Midbrain (tissue), 1 donor: ENCODE measurements at places on chromosomes 2 and 18.

DNA sequence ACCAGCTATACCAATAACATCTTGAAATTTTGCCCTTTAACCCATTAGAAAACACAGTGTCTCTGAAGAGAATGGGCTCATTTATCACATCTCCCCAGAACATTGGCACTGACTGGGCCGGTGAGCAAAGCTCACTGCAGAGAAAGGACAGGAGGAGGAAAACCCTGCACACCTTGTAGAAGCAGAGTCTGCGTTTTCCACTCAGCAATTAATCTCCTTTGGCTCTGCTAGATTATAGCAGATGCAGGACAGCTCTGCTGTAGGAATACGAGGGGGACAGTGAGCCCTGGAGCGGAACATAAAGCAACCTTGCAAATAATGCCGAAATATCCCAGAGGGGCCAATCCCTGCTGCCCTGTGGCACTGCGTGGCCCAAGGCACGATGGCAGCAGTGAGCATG, 113.9 kb downstream of the TSN start:
- DNase-seq: no peak

GRCh38 chr18:75521816-75522215, 94.3 kb upstream of the SMIM21 start:
- no peak for DNase-seq

DNA sequence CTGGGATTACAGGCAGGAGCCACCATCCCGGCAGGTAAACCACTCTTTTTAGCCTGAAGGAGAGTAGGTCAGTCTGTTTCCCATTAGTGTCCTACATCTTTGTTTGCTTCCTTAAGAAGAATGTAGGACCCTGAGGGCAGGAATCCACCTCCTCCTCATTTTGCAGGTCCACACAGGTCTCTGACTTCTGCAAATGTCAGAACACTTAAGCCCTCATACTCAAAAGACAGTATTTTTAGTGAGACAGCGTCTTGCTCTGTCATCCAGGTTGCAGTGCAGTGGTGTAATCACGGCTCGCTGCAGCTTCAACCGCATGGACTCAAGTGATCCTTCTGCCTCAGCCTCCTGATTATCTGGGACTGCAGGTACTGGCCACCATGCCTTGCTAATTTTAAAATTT, 9.3 kb downstream of the PSTPIP2 start:
- no peak for DNase-seq

- DNase-seq: no peak
These were observed 33.6 kb downstream of the APCDD1 start for GRCh38 chr18:10488017-10488416.

DNA sequence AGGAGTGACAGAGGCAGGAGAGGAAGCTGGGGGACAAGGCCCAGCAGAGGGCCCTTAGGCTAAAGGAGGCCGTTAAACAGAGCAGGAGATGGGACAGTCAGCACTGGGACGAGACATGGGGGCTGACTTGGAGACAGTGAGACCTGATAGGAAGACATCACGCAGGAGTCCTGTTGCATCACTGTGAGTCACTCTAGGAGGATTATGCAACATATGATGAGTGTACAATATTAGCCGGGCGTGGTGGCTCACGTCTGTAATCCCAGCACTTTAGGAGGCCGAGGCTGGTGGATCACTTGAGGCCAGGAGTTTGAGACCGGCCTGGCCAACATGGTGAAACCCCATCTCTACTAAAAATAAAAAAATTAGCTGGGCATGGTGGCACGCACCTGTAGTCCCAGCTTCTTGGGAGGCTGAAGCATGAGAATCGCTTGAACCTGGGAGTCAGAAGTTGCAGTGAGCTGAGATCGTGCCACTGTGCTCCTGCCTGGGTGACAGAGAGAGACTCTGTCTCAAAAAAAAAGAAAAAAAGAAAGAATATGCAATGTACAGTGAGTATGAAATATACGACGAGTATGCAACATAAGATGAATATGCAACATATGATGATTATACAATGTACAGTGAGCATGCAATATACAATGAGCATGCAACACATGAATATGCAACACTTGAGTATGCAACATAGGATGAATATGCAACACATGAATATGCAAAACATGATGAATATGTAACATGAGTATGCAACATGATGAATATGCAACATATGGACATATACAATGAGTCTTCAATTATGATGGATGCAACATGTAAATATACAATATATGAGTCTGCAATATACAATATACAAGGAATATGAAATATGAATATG, 83.3 kb upstream of the ID2 start:
- no peak for DNase-seq

DNA sequence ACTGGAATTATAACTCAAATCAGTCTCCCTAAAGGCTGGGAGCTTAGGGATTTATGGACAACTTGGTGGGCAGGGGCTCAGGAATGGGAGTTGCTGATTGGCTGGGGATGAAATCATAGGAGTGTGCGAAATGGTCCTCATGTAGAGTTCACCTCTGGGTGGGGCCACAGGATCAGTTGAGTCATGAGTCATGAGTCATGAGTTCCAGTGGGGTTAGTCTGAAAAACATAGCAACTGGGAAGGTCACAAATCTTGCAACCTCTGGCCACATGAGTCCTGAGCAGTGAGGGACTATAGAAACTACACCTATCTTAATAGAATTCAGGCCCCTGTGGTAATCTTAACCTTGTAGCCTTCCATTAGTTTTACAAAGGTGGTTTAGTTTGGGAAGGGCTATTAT, 383.3 kb downstream of the RBM43 start:
- DNase-seq: no peak

- DNase-seq: no peak
These were observed 9.0 kb downstream of the CAPN10 start for GRCh38 chr2:240595381-240596079.

DNA sequence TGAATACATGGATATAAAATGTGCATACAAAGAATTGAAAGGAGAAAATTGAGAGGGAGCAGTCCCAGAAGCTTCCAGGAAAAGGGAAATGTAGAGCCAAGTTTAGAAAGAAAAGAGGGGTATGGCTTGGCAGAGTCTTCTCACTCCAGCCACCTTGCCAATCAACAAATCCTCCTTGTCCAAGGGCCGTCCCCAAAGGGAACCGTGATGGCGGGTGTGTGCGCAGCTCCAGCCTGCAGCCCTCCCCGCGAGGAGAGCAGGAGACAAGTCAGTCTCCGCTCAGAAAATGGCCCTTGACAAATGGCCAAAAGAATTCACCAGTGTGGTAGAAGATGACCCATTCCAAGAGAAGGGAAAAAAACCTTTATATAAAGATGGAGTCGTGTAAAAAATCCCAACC, 448.3 kb upstream of the POU3F3 start:
- no peak for DNase-seq

DNA sequence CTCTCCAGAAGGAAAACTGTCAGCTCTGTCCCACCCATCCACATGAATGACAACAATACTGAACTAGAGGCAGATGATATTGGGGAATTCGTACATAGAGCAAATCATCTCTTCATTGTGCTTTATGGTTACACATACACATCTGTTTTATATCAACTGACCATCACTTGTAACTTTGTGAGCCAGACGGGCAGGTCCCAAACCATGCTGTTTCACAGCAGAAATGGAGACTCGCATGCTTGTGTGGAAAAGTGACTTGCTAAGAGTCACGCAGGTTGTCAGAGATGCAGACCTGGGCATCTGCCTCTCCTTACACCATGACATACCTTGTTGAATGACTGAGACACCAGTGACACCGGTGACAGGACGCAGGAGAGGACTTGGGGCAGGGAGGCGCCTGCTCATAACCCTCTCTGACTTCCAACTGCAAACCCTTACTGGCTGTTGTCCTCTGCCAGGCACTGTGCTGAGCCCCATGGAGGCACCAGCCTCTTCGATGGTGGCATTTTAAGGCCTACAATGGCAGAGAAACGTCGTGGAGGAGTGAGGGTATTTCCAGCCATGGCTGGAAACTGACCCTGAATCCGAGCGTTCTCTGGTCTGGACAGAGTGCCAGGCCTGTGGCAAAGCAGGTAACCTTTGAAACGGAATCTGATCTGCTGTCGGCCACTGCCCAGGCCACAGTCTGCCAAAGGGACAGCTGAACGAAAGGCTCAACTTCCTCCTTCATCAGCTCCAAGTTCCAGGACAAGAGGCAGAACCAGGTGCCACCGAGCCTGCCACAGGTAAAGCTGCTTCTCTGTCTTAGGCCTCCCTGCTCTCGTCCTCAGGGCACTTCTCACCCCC, 26.9 kb upstream of the ROCK2 start:
- DNase-seq: no peak

DNA sequence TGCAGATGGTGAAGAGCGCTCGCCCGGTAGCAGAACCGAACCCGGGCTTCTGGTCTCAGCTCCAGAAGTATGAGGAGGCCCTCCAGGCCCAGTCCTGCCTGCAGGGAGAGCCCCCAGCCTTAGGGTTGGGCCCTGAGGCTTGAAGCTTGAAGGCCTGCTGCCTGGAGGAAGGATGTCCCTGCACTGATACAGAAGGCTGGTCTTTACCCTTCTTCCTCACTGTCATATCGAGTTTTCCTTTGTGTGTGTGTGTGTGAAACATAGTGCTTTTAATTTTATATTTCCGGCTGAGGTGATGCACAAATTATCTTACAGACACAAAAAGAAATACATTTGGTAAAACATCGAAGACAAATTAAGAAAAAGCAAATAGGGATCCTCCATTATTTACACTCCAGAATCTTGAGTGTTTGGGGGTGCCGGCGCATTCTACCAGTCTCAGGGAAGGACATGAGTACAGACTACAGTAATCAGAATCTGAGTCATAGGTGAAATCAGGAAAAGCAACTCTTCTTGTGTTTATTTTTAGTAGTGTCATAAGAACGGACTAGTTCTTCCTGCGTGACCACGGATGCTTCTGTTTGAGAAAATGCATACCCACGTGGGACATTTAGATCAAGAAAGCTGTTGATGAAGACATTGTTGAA, 1.3 kb downstream of the DUSP28 start:
- DNase-seq: no peak

DNA sequence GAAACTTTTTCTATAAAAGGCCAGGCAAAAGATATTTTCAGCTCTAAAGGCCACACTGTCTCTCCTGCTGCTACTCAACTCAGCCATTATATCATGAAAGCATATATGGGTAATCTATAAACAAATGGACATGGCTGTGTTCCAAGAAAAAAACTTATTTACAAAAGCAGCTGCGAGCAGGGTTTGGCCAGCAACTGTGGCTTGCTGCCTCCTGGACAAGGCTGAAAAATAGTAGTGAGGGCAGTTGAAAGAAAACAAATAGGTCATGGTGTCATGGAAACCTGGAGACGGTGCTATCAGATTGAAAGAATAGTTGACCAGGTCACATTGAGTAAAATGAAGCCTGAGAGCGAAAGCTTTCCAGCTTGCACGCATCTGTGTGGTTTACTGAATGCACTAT, 89.2 kb upstream of the LRATD1 start:
- DNase-seq: no peak

DNA sequence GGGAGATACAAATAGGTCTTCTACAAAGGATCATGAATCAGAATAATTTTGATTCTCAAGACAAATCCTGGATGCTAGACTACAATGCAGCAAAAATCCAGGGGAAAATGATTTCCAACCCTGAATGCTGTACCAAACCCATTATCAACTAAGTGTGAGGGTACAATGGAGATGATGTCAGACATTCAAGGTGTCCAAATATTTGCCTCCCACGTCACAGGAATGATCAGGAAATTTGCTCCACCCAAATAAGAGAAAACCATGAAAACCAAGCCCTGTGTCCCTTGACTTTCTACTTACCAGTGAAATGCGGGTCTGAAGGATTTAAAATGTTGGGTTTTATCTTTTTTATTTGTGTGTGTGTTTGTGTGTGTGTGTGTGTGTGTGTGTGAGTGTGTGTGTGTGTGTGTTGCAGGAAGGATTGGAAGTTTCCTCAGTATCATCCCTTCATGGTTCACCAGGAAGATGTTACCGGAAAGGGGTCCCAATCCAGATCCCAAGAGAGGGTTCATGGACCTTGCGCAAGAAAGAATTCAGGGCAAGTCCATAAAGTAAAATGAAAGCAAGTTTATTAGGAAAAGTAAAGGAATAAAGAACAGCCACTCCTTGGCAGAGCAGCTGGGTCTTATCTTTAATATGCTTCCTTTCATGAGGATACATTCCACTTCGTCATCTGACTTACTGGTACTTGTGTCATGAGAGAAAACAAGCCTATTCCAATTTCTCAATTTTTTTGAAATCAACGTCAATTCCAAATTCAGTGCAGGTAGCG, 61.1 kb upstream of the ID2 start:
- no peak for DNase-seq

DNA sequence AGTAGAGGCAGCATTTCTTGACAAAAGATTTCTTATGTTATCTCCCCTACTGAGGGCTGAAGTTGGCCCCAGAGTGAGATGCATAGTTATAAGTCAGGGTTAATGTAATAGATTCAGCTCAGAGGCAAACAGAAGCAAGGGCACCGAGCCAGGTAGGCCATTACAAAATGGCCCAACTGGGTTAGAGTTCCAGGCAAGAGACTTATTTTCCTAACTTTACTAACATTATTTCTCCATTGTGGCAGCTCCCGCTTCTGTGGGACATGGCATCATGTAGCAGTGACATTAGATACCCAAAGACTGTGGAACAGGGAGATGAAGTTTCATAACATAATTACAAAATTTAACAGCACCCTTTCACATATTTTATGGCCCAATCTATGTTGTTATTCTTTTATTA, 27.1 kb downstream of the TSPYL6 start:
- DNase-seq: peak; percentile 33

DNA sequence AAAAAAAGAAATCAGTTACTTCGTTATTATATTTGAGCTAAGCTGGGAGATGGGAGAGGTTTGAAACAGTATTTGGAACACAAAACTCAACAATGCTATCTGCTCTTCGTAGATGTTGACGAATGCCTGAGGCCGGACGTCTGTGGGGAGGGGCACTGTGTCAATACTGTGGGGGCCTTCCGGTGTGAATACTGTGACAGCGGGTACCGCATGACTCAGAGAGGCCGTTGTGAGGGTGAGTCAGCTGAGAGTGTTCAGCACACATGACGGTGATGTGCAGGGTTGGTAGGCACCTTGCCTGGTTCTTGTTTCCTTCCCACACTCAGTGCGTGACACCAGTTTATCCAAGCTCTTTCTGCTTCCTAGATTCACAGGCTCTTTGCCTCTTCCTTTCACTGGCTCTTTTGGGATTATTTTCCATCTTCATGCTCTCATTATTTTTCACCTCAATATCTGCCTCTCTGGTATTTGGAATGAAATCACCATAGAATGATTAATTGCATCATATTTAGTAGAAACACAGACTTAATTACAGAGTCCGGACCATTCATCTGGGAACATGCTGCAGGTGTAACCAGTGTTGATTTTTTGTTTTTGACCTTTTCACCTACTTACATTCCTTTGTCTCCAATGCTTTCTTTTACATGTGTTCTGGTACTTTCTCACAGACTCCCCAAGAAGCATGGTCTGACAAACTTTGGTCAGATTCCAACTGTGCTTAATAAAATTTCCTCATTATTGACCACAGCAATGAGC, 200.6 kb upstream of the RASGRP3 start:
- DNase-seq: no peak

DNA sequence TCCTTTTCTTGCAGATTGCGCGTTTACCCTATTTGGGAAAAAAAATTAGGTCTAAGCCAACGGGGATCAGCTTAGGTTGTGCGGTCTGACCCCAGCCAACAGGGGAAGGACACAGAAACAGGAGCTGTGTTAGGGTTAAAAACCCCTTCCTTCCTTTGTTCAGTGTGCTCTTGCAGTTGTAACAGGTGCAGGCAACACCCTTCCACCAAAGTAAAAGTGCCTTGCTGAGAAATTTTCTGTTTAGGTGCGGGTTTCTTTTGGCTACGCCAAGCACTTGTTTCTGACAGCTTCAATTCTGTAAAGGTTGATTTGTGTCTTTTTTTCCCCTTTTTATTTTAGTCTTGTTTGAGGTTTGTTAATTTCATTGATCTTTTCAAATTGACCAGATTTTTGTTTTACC, 92.5 kb downstream of the PTPN4 start:
- DNase-seq: no peak
